ENCODE measurements at places on chromosomes 5 and 9. TPM values are rescaled to one million over a fixed set of nuclear protein-coding genes. Genes with fewer than 3 reads are reported as not detected.

Gene IFNA13
- not detected for total RNA-seq

Gene FAM78A
- total RNA-seq = 25.2 TPM

Gene KIF4B
- 0.23 TPM for total RNA-seq

Gene DMRTA1
- total RNA-seq = 1.8 TPM

Gene PKD2L2
- total RNA-seq = not detected

Gene NOXA1
- 1.7 TPM for total RNA-seq

Gene PCDHAC1
- total RNA-seq = 0.06 TPM

Gene ESM1
- 188 TPM for total RNA-seq

Gene CDC20B
- 0.23 TPM for total RNA-seq

Gene SMAD5
- 50.6 TPM for total RNA-seq

Gene WNT8A
- total RNA-seq = not detected

Gene CER1
- total RNA-seq = not detected

Gene DMRT3
- 0.47 TPM for total RNA-seq

Gene OMD
- total RNA-seq = not detected

Gene CXXC5
- total RNA-seq = 20.8 TPM

Gene SPATA31A3
- total RNA-seq = not detected

Gene C8G
- total RNA-seq = not detected
